ENCODE measurements at places on chromosomes 4 and X.

DNA sequence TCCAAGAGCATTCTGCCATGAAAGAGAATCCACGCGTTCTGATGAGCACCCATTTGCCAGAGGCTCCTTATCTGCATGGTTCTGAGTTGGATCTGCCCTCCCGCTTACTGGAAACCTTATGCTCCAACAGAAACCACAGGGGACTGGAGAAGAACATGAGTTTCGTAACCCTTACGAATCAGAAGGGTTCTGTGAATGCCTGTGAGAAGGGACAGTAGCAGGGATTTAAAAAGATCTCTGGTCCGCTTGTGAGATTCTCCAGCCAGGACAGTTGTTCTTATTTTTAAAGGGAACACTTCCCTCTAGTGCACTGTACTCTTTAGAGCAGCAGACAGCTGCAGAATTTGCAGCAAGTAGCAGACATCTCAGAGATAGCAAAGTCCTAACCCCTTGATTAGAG is 22.5 kb upstream of the CENPU start:
- no peak for DNase-seq

DNA sequence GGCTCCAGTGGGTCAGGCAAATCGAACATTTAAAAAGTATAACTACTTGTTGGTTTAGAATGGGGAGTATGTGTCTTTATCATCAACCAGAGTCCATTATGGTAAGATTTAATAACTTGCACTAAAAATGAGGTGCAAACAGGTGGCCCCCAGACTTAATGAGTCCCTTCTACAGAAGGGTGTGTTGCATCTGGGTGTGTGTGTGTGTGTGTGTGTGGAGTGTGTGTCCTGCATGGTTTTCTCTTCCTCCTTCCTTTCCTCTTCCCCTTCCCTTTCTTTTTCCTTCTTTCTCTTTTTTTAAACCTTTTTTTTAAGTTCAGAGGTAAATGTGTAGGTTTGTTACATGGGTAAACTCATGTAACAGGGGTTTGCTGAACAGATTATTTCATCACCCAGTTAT is 53.7 kb downstream of the GPRIN3 start:
- DNase-seq = no peak

DNA sequence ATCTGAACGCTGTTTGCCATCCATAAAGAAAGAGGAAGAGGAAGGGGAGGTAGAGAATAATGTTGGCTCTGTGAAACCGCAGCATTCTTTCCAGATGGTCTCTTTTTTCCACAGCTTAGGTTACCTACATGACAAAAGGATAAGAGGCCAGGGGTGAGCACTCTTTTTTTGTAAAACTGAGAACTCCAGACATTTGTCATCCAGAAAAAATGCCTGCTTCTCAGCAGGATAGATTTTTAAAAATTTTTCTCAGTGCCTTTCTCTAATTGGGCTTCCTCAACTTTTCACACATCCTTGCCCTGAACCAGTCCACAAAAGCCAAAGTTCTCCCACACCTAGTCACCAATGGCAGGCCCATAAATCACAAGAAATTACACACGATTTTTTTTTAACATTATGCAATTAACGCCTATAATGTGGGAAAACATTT is 158.1 kb upstream of the TENM3 start:
- DNase-seq = no peak

- no peak for DNase-seq
Measured at GRCh38 chr4:89268679-89269078, 38.9 kb downstream of the GPRIN3 start.

- no peak for DNase-seq
Measured at GRCh38 chrX:45806410-45807121, 605.9 kb upstream of the DIPK2B start.

DNA sequence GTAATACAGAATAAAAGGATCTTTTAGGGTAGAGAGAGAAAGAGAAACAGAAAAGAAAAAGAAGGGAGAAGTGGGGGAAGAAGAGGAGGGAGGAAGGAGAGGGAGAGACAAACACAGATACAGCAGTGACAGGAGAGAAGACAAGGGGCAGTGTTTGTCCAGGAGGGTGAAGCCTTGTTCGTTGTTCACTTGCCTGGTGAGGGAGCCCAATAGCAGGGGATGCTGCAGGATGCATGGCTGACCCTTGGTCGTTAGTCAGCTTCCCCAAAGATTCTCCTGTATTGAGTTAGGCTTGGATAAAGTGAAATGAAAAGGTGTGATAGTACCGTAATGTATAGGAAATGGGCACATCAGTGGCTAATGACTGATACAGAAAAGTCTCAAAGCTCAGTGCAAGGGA is 403.7 kb downstream of the IL15 start:
- no peak for DNase-seq

- DNase-seq = no peak
Measured at GRCh38 chrX:18885328-18886004, 98.4 kb downstream of the PHKA2 start.

DNA sequence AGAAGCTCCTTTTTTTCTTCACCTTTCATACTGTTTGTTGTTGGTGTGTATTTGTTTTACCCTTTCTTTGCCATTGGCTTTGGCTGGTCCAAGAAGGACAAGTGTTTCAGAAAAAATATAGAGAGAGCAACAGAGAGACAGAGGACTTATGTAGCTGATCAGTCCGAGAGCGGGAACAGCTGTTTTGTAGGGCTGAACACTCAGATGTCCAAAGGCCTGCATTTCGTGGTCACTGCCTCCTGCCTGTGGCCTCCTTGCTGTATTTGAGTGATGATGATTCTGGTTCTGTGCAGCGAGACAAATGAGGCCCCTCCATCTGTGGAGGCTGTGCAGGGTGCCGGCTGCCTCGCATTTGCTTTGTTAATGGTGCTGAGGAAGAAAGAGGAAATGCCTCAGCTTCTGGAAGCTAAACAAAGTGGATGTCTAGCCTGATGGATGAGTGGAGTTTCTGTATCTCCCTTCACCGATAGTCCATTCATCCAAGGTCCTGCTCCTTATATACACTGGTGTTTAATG is 19.8 kb upstream of the STOX2 start:
- DNase-seq = no peak

GRCh38 chrX:68492583-68492982 is 6.3 kb upstream of the YIPF6 start:
- DNase-seq = no peak

GRCh38 chr4:124754681-124755080 is 42.1 kb upstream of the ANKRD50 start:
- DNase-seq = no peak

DNA sequence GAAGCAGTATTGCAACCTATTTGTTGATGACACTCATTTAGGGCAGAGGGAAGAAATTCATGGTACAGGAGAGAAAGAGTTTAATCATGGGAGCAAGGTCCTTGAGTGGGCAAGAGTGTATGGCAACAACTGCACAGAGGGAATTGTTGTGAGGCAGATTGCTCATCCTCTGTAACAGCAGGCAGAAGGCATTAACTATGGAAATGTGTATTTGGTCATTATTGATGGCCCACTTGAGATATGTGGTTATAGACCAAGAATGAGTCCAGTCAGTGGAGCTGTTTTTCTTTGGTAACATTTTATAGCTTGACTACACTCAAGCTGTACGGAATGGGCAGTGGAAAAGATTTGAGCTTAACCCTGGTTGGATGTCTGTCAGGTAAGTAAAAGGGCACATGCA is 15.9 kb downstream of the PLRG1 start:
- no peak for DNase-seq

DNA sequence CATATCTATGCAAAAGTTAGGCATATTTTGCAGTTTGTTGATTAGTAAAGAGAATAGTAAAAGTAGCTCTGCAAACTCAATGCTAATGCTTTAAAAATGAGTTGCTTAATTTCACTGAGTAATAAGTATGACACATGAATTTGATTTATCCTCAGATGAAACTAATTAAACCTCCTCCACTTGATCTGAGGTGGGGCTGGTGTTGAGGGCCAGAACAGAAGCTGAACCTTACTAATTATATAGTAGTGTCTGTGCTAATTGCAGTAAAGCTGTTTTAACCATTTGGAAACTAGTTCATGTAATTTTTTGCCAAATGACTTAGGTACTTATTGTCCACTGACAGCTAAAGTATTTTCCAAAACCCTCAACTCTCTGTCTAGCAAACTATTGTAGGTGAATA is 7.7 kb upstream of the PGAM4 start:
- DNase-seq = no peak

DNA sequence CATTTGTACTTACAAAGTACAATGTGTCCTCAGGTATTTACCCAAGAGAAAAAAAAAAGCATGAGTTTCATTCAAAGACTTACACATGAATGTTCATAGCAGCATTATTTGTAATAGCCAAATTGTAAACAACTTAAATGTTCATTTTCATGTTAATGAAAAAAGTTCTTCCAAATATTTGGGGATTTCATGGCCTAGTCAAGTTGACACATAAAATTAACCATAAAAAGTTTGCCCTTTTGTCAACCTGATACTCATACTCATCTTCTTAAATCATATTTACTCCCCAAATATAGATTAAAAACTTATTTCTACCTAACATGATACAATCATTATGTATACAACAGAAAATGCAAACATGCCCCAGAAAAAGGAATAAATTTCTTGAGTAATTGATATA is 112.5 kb upstream of the EMCN start:
- no peak for DNase-seq

GRCh38 chr4:54281054-54281766 is 52.1 kb downstream of the PDGFRA start:
- peak; percentile 92 for DNase-seq

- DNase-seq = peak; percentile 2
Measured at GRCh38 chr4:64158648-64159326, 250.5 kb downstream of the TECRL start.

DNA sequence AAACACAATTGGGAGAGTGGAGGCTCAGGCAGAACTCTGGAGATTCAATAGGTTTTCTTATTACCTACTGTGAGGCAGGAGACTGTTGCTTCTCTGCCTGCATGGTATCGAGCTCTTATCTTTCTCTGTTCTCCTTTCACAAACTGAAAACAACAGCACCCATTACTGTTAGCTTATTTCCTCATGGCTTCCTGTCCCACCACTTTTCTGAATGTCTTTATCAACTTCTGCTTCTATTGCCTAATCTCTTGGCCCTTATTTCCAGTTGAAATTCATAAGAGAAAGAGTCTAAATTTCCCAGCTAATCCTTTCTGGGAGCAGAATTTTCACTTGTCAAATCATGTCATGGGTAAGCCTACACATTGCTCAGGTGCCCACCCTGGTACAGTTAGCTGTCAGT is 46.8 kb upstream of the NDST3 start:
- no peak for DNase-seq

GRCh38 chr4:24244663-24245490 is 339.5 kb downstream of the DHX15 start:
- no peak for DNase-seq

GRCh38 chr4:152513078-152513477 is 22.8 kb downstream of the FBXW7 start:
- no peak for DNase-seq

- no peak for DNase-seq
Measured at GRCh38 chr4:118850488-118851173, 14.7 kb upstream of the SEC24D start.

DNA sequence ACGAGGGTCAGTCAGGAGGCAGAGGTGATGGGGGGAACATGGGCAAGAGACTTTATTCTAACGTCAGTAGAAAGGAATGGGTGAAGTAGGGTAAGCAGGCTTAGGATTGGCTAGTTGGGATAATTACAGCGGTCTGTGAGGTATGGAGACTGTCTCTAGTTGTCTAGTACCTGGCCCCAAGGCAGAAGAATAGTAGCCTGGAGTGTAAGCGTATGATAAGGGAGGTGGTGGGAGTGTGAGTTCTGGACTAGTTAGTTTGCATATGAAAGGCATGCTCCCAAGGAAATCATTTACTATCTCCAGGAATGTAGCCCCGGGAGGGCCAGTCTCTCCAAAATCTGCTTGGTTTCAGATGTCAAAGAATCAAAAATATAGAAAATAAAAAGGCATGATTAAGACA is 219.6 kb upstream of the ANXA3 start:
- no peak for DNase-seq

DNA sequence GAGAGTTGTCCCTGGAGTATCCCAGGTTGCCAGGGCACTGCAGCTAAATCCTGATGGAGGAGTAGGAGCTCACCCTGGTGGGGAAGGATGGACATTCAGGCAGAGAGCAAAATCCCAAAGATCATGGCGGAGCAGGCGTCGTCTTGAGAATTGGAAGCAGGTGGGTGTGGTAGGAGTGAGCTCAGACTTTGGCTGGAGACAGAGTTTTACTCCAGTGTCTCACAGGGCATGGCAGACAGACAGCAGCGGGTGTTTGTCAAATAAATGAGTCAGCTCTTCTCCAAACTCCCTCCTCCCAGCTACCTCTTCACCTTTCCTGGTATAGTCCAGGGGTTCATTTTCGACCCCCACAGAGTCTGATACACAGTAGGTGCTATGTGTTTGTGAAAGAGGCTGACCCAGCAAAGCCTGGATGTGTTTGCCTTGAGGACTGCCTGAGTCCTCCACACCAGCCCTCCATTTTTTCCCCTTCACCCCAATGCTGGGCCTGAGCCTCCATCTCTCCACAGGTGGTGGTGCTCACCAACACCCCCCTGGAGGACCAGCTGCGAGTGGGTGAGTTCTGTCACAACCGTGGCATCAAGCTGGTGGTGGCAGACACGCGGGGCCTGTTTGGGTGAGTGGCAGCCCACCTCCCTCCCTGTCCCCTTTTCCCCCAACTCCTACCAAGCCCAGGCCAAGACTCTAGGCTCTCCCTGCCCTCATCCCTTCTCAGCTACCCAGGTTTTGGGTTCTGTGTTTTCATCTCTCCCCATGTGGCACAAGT is 6.9 kb downstream of the UBA1 start:
- no peak for DNase-seq

DNA sequence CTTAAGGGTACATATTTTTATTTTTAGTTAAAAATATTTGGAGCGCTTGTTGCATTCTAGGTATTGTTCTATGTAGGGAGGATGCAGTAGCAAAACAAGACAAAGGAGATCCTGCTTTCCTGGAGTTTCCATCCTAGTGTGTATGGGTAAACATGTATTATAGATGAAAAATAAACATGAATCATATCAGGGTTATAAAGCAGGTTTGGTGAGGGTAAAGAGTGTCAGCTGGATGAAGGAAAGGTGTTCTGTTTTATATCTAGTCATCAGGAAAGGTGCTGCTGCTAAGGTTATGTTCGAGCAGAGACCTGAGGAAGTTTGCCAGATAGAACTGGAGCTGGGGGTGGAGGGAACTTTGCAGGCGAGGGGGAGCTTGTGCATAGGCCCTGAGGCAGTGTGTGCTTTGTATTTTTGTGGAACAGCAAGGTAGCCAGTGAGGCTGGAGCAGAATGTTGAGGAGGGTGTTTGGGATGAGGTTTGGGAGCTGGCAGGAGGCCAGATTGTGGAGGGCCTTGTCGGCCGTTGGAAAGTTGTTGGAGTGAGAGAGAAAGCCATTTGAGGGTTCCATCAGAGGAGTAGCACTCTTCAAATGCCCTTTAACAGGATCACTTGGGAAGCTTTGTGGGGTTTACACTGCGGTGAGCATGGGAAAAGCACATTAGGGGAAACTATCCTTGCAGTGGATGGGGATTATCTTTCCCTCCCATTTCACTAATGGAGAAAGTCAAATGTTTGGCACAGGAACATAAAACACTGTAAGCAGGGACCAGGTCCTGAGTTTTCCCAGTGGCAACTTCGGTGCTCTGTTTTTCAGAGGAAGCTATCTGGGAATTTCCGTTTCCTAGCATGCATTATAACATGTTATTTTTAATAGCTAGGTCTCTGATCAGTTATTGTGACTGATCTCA is 35.9 kb downstream of the AFF1 start:
- DNase-seq = no peak

All from pulmonary artery endothelial cell (primary cell).